ENCODE measurements at places on chromosomes 2 and 18. TPM values are rescaled to one million over a fixed set of nuclear protein-coding genes. Genes with fewer than 3 reads are reported as not detected.

DCDC2C gene
- total RNA-seq = not detected

- peaks cover 20% of the 10 kb centered on the region for H3K36me3 ChIP-seq
- peak overlapping the region; percentile 73 for H3K27ac ChIP-seq
- H3K27me3 ChIP-seq = no peaks in the 10 kb centered on the region
Measured at GRCh38 chr2:191202881-191203397, 42.3 kb upstream of the MYO1B start.

DNA sequence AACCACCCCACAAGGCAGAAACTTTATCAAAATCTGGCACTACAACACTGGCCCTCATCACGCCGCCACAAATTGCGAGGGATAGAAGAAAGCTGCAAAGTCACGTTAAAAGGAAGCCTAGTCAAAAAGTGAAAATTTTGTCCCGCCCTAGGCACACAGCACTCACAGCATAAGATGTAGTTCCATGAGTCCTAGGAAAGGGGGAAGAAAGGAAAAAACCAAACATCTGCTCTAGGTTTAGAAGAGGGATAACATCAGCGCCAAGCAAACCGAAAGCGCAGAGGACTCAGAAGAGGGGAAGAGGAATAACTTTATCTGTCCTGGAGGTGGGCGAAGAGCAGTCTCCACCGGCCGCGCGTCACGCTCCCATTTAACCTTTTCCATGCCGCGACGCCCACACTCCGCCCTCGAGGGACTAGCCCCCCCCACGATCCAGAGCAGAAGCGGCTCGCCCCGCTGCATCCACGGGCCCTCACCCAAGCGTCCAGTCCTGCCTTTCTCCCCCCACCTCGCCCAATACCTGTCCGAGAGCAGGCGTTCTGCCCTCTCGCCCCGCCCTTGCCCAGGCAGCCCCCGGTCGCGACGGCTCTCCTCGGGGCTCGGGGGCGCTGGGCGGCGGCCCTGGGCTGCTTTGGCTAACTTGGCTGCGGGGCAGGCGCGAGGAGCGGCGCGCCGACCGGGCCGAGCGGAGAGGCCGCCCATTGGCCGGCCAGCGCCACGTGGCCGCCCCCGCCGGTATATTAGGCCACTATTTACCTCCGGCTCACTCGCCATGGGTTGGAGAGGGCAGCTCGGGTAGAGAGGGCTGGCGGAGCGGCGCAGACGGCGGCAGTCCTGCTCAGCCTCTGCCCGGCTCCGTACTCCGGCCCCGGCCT is at the start of gene HOXD1:
TSS of gene HOXD1 (plus strand) at position 770 of the 875 bp plus-strand sequence. CDS start 134 bp downstream, outside the sequence.
- DNase-seq = peak; percentile 42
- no peak within 1 kb of the TSS for H3K27ac ChIP-seq
- no peaks in the 10 kb centered on the region for H3K36me3 ChIP-seq
- peaks cover 87% of the 10 kb centered on the region for H3K27me3 ChIP-seq
- peak within 1 kb of the TSS; percentile 77 for H3K4me3 ChIP-seq

GRCh38 chr2:240983996-240984498 is 14.4 kb upstream of the SNED1 start:
- H3K36me3 ChIP-seq = no peaks in the 10 kb centered on the region
- peaks cover 1% of the 10 kb centered on the region for H3K4me1 ChIP-seq
- DNase-seq = peak; percentile 27
- H3K4me3 ChIP-seq = no peak overlapping the region
- no peak overlapping the region for H3K27ac ChIP-seq

DNA sequence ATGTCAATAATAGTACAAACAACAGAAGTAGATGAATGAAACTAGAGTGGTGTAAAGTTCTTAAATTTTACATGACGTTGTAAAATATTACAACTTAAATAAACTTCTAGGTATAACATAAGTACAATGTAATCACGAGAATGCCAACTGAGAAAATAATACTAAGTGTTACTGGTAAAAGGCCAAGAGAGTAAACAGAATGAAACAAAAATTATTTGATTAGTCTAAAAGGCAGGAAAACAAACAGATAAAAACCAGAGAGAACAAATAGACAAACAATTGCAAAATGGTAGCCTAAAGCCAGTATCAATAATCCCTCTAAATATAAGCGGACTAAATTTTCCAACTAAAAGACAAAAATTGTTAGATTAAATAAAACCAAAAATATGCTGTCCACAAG is 71.9 kb downstream of the SMAD2 start:
- DNase-seq = no peak
- peaks cover 70% of the 10 kb centered on the region for H3K36me3 ChIP-seq
- H3K27ac ChIP-seq = no peak overlapping the region

DNA sequence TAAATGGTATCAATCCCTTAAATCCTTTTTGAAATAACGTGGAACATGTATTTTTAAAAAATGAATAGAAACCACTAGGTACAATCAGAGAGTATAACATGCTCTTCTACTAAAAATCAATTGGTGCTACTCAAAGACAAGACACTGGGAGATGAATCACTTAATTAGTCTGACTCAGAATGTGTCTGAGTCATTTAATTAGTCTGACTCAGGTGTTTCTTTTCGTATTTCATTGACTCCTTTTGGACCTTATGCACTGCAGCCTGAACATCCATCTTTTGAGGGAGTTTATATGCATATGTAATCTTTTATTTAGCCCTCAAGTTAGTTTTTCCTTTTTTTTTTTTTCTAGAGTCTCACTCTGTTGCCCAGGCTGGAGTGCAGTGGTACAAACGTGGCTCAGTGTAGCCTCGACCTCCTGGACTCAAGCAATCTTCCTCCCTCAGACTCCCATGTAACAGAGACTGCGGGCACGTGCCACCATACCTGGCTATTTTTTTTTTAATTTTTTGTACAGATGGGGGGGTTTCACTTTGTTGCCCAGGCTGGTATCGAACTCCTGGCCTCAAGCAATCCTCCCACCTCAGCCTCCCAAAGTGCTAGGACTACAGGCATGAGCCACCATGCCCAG is 26.5 kb downstream of the PPP4R3B start:
- no peak overlapping the region for H3K27ac ChIP-seq
- peaks cover 17% of the 10 kb centered on the region for H3K4me1 ChIP-seq
- H3K36me3 ChIP-seq = peaks cover 14% of the 10 kb centered on the region
- H3K27me3 ChIP-seq = no peaks in the 10 kb centered on the region
- no peak for DNase-seq

GRCh38 chr2:66915237-66915636 is 480.3 kb downstream of the MEIS1 start:
- no peaks in the 10 kb centered on the region for H3K27me3 ChIP-seq
- H3K4me1 ChIP-seq = no peaks in the 10 kb centered on the region
- no peak overlapping the region for H3K4me3 ChIP-seq
- no peak overlapping the region for H3K27ac ChIP-seq
- H3K36me3 ChIP-seq = no peaks in the 10 kb centered on the region

- no peak for DNase-seq
- H3K27me3 ChIP-seq = no peaks in the 10 kb centered on the region
- no peak overlapping the region for H3K27ac ChIP-seq
- H3K4me3 ChIP-seq = no peak overlapping the region
- no peaks in the 10 kb centered on the region for H3K4me1 ChIP-seq
Measured at GRCh38 chr18:61464551-61465142, 131.4 kb downstream of the CDH20 start.

- H3K27ac ChIP-seq = no peak overlapping the region
- DNase-seq = no peak
- no peaks in the 10 kb centered on the region for H3K4me1 ChIP-seq
- no peaks in the 10 kb centered on the region for H3K36me3 ChIP-seq
- H3K4me3 ChIP-seq = no peak overlapping the region
- H3K27me3 ChIP-seq = peaks cover 28% of the 10 kb centered on the region
Measured at GRCh38 chr2:3689998-3690748, 13.2 kb upstream of the DCDC2C start.

- peaks cover 3% of the 10 kb centered on the region for H3K36me3 ChIP-seq
- peaks cover 84% of the 10 kb centered on the region for H3K27me3 ChIP-seq
- no peak overlapping the region for H3K4me3 ChIP-seq
- no peak for DNase-seq
Measured at GRCh38 chr2:176118601-176119339, 2.2 kb downstream of the HOXD10 start.

ACMSD gene
- total RNA-seq = not detected

All from activated naive CD8-positive, alpha-beta T cell treated with anti-CD3 and anti-CD28 coated beads, Interleukin-2, amount 10 ng/mL, durations not matched to agents 7 days and 5 days (primary cell).